CD4-positive, alpha-beta T cell treated with Interleukin-15 for 4 hours (primary cell): ENCODE measurements at places on chromosomes 1 and 21.

DNA sequence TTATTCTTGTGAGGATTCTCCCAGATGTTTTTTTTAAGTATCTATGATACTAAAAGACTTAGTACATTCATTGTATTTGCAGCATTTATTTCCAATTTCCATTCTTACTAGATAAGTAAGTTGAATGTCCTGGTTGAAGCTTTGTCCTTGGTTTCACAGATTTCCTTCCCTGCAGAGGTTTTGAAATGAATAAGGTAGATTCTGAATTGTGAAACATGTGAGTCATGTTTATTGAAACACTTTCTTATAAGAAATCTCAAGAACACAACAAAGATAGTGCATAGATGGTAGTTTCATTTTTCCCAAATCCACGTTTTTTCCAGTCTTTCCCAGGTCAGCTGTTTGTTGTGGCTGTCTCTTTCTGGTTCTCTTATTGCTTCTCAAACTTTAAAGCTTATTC lies 24.8 kb downstream of the GABPA start:
- DNase-seq: no peak

DNA sequence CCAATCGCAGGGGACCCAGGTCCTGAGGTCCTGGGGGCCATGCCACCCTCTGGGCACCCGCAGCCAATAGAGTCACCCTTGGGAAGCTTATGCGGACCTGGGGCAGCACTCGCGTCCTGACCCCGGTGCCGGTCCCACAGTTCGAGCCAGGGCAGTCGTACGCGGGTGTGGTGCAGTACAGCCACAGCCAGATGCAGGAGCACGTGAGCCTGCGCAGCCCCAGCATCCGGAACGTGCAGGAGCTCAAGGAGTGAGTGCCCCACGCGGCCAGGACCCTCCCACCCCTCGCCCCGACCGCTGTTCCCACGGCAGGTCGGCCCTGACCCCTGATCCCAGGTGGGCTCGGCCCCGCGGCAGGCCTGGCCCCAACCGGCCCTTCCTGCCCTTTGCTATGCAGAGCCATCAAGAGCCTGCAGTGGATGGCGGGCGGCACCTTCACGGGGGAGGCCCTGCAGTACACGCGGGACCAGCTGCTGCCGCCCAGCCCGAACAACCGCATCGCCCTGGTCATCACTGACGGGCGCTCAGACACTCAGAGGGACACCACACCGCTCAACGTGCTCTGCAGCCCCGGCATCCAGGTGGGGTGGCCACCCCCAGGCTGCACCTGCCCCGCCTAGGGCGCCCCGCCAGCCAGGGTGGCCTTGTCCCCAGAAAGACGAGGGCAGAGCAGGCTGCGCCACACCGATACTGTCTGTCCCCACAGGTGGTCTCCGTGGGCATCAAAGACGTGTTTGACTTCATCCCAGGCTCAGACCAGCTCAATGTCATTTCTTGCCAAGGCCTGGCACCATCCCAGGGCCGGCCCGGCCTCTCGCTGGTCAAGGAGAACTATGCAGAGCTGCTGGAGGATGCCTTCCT lies 20.5 kb downstream of the COL6A1 start:
- no peak for DNase-seq

DNA sequence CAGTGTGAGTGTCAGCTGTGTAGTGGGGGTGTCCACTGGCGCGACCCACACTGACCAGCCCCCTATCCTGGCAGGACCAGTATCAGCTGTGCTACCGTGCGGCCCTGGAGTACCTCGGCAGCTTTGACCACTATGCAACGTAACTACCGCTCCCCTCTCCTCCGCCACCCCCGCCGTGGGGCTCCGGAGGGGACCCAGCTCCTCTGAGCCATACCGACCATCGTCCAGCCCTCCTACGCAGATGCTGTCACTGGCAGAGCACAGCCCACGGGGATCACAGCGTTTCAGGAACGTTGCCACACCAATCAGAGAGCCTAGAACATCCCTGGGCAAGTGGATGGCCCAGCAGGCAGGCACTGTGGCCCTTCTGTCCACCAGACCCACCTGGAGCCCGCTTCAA lies 28.1 kb upstream of the KDM4A start:
- DNase-seq: no peak

- DNase-seq: peak; percentile 64
Measured at GRCh38 chr1:89724369-89725010, 91.6 kb downstream of the LRRC8C start.

DNA sequence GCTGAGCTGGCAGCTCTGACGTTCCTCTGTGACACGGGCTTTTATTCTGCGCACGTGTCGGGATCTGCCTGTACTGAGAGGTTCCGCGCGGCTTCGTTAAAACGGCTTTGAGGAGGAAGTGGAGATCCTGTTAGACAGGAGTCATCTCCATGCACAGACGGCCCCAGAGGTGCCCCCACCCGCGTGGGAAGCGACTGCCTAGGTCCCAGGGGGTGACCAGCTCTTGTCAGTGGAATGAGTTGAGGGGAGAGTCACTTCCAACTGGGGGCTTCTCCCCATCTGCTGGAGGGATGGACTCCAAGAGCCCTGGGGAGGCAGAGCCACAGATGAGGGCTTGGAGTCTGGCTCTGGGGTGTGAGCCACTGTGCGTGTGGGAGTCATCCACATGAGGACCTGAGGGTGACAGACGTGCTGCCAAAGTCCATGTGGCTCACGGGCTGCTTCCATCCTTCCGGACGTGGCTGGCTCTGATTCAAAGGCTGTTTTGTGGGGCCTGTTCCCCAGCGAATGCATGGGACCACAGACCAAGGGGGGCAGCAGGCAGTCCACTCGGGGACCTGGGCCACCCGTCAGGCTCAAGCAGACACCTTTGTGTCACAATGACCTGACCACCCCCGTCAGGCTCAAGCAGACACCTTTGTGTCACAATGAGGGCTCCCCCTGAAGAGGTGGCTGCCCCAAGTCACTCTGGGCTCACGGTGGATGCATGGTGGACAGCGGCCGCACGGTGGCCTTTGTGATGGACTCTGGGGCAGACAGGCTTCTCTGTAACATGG lies 26.8 kb downstream of the PTTG1IP start:
- DNase-seq: peak; percentile 20

DNA sequence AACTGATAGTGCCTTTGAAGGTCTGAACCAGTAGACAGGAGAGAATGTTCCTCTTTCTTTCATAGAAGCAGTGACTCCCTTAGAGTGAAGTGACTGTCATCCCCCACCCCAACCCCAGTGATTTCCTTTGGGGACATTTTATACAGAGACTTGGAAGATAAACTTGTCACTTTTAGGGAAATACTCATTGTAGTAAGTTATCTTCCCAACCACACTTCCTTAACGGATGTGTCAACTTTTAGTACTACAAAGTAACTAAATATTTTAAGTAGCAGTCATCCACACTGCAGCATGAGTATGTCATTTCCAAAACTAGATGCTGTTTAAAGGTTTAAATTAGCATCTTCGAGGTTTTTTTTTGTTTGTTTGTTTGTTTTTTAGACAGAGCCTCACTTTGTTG lies 13.7 kb downstream of the LRRC8B start:
- no peak for DNase-seq

DNA sequence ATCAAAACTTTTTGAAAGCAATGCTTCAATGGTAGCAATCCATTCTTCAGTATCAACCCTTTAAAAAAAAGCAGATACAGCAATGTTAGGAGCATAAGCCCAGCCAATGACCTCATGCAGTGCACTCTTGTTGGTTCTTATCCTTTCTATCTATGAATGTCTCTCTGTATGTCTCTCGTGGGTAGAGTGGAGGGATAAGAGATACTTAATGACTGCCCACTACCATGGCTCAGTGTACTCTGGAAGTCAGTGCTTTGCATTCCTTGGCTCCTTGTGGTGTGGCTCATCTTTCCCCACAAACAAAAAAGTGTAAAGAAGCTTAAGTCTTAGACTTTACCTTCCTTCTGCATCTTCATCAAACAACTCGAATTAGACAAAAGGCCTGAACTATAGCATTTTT lies 50.3 kb downstream of the PCSK9 start:
- no peak for DNase-seq

DNA sequence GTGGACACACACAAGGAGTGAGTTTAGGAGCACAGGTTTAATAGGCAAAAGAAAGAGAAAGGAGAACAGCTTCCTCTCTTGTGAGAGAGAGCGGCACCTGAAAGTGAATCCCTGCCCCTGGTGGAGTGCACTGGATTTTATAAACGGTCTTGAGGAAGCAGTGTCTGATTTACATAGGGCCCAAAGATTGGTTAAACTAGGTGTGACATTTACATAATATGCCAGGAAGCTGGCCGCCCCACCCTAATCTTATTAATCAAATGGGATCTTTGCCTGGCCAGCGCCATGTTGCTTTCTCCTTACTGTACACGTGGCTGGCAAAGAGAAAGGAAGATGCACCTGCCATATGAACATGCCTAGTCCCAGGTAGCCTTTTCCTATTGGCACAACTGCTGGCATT lies 38.7 kb downstream of the CFH start:
- DNase-seq: no peak

DNA sequence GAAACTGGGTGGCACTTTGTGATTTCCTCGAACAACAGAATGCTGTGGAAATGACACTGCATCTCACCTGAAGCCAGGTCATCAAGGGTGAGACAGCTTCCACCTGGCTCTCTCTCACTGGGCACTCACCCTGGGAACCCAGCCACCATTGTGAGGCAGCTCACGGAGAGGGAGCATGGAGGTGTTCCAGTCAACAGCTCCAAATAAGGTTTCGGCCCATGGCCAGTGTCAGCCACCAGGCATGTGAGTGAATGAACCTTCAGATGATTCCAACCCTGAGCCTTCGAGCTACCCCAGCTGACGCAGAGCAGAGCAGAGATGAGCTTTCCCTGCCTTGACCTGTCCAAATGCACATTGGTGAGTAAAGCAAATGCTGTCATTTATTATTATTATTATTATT lies 58.1 kb downstream of the SYDE2 start:
- no peak for DNase-seq

DNA sequence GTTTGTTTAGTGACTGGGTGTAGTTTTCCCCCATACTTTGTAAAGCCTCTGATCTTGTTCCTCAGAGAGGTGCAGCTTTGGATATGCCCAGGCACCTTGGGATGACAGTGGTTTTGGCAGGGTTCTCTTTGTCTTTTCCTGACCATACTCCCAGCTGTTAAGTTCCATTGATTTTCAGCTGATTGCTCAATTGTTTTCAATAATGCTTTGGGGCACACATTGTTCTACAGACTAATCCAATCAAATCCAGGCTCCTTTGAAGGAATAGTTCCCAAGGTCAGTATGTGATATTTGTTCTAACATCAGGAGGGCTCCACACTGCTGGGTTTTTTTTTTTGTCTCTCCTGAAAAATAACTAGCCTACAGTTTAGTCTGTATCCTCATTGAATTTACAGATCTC lies 24.8 kb downstream of the PPP2R5A start:
- no peak for DNase-seq

- peak; percentile 19 for DNase-seq
Measured at GRCh38 chr1:172637522-172637921, 21.4 kb upstream of the FASLG start.

DNA sequence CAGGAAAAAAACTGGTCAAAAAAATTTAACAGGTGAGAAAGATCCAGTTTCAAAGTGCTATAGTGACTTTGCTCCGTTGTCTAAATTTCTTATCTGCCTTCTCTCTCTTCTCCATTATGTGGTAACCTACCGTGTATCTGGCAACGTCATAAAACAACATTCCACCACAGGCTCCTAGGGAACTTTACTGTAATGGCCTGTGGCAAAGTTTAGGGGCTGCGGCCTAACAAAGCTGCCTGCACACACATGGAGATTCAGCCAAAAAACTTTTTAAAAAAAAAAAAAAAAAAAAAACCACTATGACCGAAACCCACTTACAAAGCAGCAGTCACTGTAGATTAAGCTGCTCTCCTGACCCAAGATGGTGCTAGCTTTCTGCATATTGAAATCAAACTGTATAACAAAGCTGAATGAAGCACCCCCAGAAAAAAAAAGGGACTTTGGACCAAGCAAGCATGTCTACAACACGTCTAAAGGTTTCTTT lies 202.6 kb downstream of the SLC45A1 start:
- DNase-seq: no peak

- no peak for DNase-seq
Measured at GRCh38 chr1:221732052-221732451, 9.8 kb downstream of the DUSP10 start.

- DNase-seq: no peak
Measured at GRCh38 chr1:33305816-33306652, 14.9 kb downstream of the A3GALT2 start.

DNA sequence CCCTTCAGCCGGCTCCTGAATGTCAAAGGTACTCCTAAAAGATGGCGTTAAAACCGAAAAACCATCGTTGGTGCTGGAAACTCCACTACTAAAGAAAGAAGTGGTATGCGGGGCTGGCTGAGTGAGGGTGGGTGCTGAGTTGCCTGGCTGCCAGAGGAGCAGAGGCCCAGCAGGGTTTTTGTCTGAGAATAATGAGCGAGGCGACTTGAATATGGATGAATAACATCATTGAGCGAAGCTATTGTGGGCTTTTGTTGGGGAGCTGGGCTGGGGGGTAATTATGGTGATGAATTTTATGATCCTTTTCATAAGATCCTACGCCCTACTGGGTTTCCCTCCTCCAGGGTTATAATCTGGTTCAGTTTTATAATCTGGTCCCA lies 2.0 kb downstream of the PDPN start:
- no peak for DNase-seq

- no peak for DNase-seq
Measured at GRCh38 chr1:88700425-88701013, 16.4 kb downstream of the PKN2 start.

- no peak for DNase-seq
Measured at GRCh38 chr1:162218975-162219374, 149.5 kb downstream of the NOS1AP start.

- DNase-seq: peak; percentile 41
Measured at GRCh38 chr1:151720974-151721787, at the start of gene RIIAD1. Gene RIIAD1, plus strand, starts transcription at chr1:151721522. Its CDS starts 15 bp downstream, at chr1:151721537.

DNA sequence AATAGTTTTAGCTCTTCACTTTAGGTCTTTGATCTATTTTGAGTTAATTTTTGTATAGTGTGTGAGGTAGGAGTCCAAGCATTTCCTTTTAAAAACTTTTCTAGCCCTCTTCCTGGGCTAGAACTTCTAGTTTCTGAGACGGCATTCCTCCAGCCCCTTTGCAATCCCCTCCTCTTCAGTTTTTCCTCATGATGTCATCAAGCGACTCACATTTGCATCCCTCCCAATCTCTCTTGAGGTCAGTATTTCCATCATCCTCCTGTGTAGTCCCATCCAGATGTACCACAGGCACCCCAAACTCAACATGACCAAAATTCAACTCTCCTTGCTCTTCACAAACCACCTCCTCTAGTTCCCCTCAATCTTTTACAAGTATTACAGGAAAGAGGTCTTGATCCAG lies 10.7 kb downstream of the HMGN2 start:
- DNase-seq: no peak

GRCh38 chr1:68307378-68307787 lies 75.1 kb upstream of the WLS start:
- DNase-seq: no peak
